ENCODE measurements at places on chromosomes 2 and 18.

DNA sequence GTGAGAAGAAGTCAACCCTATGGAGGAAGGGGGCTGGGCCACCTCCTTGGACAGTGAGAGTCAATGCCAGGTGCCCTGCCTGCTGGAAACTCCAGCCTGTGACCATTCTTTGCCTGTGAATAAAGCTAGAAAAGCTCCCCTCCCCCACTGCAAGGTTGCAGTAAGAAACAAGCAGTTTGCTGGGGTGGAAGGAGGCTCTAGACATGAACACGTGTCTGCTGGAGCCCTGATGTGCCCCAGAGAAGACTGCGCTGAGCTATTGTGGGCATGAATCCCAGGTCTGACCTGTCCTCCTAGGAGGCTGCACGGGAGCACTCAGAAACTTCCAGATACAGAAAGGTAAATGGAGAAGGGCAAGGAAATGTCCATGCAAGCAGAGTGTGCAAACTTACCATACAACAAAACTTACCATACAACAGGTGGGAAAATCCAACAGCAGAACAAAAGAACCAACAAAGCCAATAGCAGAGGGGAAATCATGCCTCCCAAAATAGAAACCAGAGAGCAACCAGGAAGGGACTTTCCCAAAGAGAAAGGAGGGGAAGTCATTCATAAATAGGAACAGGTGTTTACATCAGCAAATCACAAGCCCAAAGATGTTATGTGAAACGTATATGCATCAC lies 278.7 kb downstream of the BCL2 start:
- DNase-seq = no peak

GRCh38 chr2:209976698-209977385 lies 25.6 kb upstream of the RPE start:
- no peak for DNase-seq

DNA sequence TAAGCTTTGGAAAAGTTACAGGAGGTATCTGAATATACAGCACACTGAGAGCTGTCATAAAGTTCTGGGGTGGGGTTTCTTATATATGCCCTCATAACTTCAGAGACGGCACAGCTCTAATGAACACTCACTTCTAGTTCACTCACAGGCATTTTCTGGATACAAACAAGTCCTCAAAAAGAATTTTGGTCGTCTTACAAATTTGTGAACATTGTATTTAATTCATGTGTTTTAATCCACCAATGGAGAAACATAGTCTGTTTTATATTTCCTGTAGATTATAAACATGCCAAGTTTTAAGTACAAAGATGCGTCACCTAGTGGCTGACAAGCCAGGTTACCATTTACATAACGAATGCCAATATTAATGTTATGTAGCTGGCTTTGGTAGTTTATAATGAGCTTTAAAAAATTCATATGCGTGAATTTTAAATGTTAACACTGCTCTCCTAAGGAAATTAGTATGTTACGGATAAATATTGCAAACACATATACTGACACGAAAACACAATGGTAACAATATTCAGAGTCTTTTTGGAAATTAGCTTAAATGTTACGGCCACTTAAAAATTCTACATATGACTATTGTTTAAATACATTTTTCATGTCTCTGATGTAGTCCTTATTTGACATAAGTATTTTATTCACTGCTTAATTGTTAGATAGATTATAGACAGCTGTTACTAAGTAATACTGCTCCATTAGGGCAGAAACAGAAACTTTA lies 2.5 kb downstream of the COL3A1 start:
- DNase-seq = no peak

DNA sequence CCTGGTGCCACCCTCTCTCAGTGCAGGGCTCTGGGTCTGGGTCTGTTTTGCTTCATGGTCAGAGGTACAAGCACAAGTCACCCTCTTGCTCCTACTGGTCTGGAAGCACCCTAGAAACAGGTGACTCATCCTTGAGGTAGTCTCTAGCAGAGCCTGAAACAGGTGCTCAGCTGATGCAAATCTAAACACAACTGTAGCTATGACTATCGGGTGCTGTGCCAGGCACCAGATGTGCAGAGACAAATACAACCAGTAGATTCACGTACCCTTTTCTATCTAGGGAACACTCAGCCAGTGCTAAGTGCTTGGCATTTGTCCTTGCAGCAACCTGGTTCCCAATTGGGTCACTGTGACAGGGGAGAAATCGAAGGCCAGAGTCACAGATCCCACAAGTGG lies 140.9 kb upstream of the MYCN start:
- DNase-seq = no peak

GRCh38 chr2:241035142-241035817 lies 36.9 kb downstream of the SNED1 start:
- DNase-seq = no peak

- no peak for DNase-seq
These were observed 75.4 kb downstream of the DYSF start for GRCh38 chr2:71528749-71529148.

GRCh38 chr2:128320192-128320905 lies 1.7 kb upstream of the HS6ST1 start:
- no peak for DNase-seq

DNA sequence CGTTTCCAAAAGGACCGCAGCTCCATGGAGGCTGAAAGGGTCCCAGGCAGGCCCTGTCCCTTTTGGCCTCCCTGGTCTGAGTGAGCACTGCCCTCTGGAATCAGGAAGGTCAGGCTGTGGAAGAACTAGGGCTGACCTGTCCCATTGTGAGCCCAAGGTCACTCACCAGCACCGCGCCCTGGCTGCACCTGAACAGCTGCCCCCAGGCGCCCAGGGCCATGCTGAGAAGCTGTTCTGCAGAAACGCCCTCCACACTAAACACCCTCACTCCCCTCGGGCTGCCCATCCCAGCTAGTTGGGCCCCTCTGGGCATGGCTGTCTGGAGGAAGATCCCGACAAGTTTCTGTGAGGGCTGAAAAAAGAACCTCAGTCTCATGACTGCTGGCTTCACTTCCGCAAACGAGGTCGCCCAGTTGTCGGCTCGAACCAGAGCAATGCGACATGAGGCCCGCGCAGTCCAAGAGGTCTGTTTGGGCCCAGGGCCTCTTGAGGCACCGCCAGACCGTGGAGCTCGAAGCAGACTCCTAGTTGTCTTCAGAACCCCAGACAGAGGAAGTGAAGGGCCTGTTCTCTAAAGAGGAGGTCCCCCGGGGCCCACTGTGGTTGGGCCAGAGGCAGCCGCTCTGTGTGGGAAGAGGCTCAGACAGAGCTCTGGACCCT lies 64.4 kb downstream of the INPP5D start:
- no peak for DNase-seq

- no peak for DNase-seq
These were observed 173.5 kb downstream of the MREG start for GRCh38 chr2:215839816-215840215.

DNA sequence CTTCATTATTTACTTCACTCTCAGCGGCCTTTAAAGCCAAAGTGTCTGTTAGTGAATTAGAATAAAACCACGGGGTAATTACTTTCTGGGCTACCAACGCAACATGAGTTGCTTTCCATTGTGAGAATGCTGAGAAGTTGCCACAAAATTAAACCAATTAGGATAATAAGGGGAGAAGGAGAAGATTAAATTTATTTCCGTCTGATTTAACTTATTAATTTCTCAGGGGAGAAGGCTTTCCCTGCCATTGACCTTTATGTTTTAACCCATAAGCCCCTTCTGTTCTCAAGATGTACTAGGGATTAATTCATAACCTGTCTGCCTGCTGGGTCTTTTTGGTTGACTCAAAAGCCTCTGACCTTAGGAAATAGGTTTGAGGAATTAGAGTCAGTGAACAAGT lies 42.3 kb upstream of the IGFBP5 start:
- DNase-seq = no peak

DNA sequence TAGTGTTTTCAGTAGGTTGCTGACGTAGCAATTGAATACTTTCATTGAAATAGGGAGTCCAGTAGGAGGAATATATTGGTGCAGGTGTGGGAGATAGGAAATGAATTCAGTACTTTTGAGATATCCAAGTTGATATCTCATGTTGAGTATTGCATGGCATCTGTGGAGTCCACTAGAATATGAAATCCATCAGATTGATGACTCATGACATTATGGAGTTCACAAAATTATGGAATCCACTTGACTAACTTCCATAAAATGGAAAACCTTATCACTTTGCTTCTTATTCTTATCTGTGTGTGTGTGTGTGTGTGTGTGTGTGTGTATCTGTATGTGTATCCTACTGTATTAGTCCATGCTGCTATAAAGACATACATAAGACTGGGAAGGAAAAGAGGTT lies 513.5 kb upstream of the ZEB2 start:
- DNase-seq = no peak

- DNase-seq = no peak
These were observed 153.4 kb downstream of the BAZ2B start for GRCh38 chr2:159462961-159463360.

GRCh38 chr2:128817171-128817570 lies 498.5 kb upstream of the HS6ST1 start:
- DNase-seq = no peak

GRCh38 chr2:67137699-67138098 lies 259.4 kb upstream of the ETAA1 start:
- no peak for DNase-seq

DNA sequence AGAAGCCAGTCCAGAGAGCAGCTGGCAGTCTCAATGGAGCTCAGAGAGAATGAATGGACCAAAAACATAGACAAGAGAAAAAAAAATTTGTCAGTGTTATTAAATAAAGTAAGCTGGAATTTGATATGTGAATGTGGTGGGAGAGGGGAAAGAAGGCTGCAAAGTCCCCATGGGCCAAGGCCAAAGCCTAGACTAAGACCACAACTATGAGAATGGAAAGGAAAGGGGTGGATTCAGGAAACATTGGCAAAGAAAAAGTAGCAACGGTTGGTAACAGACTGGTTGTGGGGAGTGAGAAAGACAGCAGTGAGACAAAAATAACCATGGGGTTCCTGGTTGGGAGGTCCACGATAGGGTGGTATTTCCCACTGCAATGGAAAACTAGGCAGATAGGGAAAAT lies 47.0 kb downstream of the ZEB2 start:
- no peak for DNase-seq

- DNase-seq = no peak
These were observed 76.9 kb downstream of the PTPN4 start for GRCh38 chr2:119836455-119837142.

GRCh38 chr2:105176429-105176828 lies 65.1 kb upstream of the GPR45 start:
- DNase-seq = no peak

GRCh38 chr2:148965623-148966437 lies 72.7 kb upstream of the LYPD6B start:
- no peak for DNase-seq

DNA sequence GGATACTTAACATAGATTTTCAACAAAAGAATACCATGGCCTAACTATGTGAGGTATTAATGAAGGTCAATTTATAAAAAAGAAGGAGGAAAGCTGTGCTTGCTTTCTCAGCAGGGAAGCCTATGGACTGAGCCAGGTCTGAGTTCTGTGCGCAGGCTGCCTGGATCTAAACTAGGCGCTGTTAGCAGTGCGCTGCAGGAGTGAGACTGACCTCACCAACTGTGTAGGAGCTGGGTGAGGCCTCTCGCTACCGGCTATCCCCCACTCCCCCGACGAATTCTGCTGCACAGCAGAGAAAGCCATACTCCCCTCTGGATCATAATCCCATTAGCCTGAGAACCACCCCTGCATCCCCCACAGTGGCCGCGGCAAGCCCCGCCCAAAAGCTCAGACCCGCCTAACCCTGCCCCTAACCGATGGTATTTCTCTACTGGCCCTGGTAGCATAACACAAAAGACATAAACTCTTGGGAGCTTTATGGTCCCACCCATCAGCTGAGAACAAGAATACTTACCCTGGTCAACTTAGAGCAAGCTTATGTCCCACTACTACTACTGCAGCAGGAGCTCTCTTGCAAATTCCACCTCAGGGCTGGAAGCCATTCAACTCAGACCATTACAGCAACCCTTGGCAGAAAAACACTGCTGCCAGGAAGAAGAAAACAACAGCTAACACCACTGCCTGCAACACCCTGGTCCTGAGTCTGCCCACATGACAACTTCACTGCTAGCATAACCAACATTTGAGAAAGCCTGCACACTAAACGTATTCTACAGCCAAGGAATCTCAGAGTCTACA lies 28.0 kb downstream of the SULT1C2 start:
- peak; percentile 24 for DNase-seq

DNA sequence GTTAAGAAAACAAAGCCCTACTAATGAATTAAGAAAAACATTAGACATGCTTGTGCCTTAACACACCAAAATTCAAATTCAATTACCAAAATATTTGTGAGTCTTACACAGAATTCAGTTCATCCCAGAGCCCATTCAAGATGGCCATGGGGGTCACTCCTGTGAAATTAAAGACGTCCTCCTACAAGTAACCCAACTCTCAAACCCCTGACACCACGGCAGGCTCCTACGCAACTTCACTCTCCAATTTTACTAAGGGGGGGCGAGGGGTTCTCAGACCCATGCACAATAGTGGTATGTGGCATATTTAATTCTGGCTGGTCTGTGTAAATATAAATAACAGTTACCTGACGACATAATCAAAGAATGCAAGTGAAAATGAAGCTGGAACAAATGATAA lies 5.0 kb downstream of the ZNF516 start:
- DNase-seq = no peak

GRCh38 chr2:235066895-235067294 lies 115.1 kb downstream of the SH3BP4 start:
- no peak for DNase-seq
